ENCODE measurements at places on chromosomes 12 and 14.

- DNase-seq = no peak
Measured at GRCh38 chr12:101878243-101878821, 952 bp downstream of the DRAM1 start.

GRCh38 chr12:122062832-122063693 lies 15.5 kb upstream of the MLXIP start:
- DNase-seq = no peak

GRCh38 chr14:74257941-74258763 lies 18.9 kb downstream of the VSX2 start:
- DNase-seq = no peak

DNA sequence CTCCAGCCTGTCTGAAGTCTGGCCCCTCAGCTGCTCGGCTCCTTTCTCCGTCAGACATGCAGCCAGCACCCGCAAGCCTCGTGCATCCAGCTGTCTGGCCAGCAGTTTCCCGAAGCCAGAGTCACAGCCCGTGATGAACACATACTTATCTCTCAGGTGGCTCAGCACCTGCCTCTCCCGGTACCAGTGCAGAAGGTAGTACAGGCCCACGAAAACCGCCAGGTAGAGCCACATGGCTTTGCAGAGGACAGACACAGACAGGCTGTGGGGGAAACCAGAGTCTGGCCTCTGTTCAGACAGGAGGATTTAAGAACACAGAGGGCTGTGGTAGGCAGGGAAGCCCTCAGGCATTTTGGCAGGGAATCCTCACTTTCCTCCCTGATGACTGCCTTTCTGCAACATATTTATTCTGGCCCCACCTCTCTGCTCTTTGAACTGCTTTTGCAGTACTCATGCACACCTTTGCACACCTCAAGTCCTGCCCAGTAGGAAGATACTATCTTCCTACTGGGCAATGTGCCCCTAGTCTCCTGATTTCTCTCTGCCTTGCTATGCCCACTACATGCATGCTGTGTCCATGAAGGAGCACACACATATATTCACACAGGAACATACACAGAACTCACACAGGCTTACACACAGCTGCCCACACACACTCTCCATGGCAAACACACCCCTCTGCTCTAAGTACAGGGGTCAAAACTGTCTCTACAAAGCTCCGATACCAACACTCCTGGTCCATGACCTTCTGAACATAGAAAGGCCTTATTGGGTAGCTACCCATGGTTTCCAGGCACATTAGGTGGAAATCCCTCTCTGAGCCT lies at the start of gene RDH16:
Gene RDH16 (minus strand): TSS at position 380 of the 824 bp plus-strand sequence. CDS start 146 bp downstream, at position 234.
- DNase-seq = no peak

GRCh38 chr12:107372229-107372658 lies 278.9 kb upstream of the CRY1 start:
- no peak for DNase-seq

- DNase-seq = no peak
Measured at GRCh38 chr12:75542942-75543341, 31.5 kb upstream of the KRR1 start.

DNA sequence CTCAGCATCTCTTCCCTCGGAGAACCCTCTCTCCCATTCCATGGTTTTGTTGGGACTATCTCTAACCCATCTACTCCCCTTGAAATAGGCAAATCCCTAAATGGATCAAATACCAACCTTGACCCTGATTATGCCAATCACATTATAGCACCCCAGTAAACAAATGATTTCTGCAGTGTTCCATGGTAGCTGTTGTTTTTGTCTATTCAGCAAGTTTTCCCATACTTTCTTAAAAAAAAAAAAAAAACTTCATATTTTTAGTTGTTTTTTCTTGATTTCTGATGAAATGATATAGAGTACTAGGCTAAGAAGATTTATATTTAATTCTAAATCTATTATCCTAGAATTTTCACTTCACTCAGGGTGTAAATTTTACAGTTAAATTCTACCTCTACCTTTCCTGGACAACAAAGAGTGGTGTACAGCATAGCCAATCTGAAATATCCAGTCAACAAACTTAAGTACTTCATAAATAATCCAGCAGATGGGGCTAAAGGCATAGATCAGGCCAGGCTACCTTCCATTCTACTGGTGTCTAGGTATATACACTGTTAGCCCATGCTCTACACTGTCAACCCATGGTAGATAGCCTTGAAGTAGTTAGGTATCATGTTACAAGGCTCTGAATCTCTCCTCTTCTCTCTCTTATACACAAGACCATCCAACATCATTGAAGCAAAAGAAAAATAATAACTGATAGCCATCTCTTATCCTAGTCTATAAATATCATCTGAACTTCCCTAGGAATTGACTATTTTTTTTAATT lies 82.2 kb downstream of the PLEKHG7 start:
- DNase-seq = peak; percentile 28

DNA sequence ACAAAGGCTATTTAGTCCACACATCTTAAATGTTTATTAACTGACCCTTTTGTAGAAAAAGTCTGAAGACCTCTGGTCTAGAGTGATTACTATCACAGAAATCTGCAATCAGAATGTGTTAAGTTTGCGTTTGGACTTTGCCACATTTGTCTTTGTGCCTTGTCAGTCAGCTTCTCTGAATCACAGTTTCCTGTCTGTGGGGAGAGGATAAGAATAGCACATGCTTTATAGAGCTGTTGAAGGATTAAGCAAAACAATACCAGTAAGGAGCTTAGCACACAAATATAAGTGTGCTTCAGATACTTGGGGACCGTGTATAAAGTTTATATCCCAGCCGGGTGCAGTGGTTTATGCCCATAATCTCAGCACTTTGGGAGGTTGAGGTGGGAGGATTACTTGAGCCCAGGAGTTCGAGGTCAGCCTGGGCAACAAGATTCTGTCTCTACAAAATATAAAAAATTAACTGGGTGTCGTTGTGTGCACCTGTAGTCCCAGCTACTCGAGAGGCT lies 63.0 kb upstream of the BTG1 start:
- no peak for DNase-seq

DNA sequence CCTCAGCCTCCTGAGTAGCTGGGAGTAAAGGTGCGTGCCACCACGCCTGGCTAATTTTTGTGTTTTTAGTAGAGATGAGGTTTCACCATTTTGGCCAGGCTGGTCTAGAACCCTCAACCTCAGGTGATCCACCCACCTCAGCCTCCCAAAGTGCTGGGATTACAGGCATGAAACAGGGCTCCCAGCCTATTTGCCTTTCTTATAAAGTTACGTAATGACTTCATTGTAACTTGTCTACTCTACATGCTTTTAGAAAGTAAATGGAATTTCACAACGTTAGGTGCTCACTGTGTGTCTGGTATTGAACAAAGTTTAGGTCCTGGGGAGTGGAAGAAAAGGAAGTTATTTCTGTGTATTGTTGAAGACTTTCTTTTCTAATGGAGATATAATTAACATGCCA lies 12.5 kb downstream of the CFAP251 start:
- no peak for DNase-seq

DNA sequence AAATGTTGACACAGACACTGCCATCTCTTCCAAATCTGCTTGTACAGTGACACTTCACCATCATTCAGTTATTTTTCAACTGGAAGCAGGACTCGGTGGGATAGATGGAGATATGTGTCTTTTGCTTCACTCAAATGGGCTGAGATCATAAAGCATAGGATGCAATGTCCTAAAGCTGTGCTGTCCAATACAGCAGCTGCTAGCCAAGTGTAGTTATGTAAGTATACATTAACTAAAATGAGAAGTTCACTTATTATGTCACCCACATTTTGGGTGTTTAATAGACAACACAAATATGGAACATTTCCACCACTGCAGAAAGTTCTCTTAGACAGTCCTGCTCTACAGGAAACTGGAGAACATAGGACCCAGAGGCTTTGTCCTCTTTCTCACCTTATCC lies 43.6 kb downstream of the AREL1 start:
- no peak for DNase-seq

DNA sequence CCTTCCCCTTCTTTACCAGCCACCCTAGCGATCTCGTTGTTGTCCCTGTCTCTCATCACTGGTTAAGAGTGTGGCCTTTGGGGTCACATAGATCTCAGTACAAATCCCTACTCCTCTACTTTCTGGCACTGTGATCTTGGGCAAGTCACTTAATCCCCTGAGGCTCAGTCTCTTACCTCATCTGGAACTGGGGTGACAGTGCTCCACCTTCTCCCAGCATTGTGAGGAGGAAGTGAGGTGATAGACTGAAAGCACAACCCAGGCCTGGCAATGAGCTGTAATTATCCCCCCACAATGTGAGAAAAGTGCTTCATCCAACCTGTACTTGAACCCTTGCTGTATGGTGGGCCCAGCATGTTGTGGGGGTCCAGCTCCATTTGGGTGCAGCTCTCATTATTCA lies 48.0 kb downstream of the IRAK3 start:
- DNase-seq = no peak

DNA sequence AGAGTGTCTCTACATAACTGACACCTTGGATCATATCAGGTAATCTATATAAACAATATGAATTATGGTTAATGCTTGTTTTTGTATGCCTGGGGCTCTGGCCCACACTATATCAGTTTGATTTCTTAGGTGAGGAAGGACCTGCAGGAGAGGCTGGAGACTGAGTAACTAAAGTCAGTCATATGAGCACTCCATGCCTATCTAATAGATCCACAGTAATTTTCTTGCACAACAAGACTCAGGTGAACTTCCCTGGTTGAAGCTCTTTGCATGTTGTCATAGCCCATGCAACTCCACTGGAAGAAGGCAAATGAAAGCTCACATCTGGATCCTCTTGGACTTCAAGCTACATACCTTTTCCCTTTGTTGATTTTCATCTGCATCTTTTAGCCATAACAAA lies 62.3 kb downstream of the CDK17 start:
- no peak for DNase-seq

DNA sequence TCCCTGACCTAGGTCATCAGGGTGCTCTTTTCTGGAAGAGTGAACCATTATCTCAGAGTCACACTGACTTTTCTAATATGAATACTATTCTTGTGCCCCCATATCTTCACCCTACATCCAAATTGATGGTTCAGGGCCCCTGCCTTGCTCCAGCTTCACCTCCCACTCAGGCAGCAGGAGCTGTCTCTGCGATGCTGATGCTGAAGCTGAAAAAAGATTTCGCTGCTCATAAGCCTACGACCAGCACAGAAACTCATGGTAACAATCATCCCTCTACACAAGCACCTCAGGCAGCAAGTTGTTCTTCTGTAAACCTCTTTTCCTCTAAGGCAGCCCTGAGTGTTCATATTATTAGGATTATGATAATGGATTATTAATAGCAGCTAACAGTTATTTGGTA lies 3.2 kb downstream of the ARF3 start:
- DNase-seq = no peak

DNA sequence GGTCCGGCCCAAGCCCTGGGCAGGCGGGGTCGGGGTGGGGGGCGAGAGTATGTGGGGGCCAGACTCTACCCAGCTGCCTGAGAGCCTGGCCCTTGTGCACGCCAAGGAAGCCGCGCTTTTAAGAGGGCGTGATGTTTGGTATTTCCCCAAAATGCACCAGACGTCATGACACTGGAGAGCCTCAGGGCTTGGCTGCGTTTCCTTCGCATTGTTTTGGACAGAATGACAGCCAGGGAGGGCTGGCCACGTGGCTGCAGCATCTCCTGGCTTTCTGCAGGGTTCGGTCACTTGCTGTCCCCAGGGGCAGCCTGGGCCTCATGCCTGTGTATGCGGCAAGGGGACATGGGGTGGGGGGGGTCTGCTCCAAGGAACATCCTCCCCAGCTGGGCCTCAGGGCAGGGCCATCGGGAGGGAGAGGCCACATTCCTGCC lies 16.1 kb upstream of the NUDT14 start:
- DNase-seq = no peak

DNA sequence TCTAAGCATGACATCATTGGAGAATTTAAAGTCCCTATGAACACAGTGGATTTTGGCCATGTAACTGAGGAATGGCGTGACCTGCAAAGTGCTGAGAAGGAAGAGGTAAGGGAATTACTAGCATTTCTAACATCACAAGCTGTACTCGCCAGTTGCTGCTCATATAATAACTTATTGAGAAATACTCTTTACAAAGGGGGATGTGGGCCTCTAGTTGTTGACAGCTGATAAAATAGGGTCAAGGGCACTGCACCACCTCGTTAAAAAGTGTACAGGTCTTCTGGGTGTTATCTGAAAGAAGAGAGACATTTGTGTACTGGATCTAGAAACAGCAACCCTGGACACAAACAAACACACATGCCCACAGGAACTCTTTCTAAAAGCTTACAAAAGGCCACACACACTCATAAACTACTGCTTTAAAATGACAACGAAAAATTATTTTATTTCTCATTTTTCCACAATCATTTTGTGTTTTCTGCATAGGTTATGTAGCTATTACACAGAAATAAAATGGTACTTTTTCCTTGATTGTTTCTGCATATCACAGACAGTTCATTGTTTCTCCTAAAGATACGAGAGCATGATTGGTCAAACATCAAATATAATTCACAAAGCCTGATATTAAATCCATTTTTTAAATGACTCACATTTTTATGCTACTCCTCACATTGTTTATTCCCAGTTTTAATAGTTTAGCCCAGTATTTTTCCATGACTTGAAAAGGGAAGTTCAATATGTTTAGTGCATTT lies 391.1 kb downstream of the PAWR start:
- no peak for DNase-seq

GRCh38 chr12:116515684-116516083 lies 43.5 kb upstream of the MAP1LC3B2 start:
- no peak for DNase-seq

DNA sequence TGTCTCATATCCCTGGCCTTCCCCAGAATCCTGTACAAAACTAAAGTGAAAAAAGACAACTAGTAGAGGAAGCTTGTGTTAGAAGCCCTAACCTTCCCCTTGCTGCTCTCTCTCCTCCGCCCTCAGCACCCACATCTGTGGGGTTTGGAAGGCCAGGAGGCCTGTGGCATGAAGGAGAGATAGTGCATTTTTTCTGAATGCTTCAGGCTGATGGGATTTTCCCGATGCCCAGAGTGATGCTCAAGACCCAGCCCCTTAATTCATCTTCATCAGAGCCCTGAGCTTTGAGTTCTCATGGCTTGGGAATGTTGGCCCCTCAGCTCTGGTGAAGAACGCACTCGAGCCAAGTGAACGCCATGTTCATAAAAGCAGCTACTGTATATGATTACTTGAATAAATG lies 5.9 kb downstream of the FGF6 start:
- no peak for DNase-seq

- no peak for DNase-seq
Measured at GRCh38 chr14:97138801-97139200, 341.6 kb downstream of the VRK1 start.

DNA sequence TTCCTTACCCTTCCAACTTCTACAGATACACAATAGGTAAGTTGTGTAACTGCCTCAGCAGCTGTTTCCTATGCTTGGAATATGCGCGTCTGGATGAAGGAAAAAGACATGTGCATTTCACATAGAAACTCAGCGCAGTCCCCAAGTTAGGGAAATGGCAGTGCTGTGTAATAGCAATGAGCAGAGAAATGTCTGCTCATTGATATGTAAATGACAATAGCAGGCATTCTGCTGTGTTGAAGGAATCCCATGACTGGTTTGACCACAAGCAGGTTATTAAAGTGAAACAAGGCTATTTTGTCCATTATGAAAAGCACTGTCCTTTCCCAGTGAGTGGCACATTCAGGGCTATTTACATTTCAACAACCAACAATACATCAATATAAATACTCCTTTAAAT lies 106.6 kb downstream of the BTG1 start:
- DNase-seq = no peak

- no peak for DNase-seq
Measured at GRCh38 chr14:96748362-96748761, 48.8 kb upstream of the VRK1 start.

GRCh38 chr12:77232045-77232444 lies 166.7 kb upstream of the E2F7 start:
- DNase-seq = no peak

- DNase-seq = peak; percentile 40
Measured at GRCh38 chr12:14613718-14614117, 46.0 kb upstream of the PLBD1 start.

- DNase-seq = peak; percentile 55
Measured at GRCh38 chr12:48936379-48936979, 11.2 kb upstream of the FKBP11 start.
